ENCODE measurements at places on chromosomes 16 and 17.

GRCh38 chr16:80743273-80743672 lies 61.1 kb downstream of the CDYL2 start:
- no peak for DNase-seq

GRCh38 chr17:43791589-43791988 lies 11.4 kb downstream of the CFAP97D1 start:
- DNase-seq, result no peak

GRCh38 chr17:50853015-50853615 lies 13.0 kb downstream of the TOB1 start:
- DNase-seq, result no peak

DNA sequence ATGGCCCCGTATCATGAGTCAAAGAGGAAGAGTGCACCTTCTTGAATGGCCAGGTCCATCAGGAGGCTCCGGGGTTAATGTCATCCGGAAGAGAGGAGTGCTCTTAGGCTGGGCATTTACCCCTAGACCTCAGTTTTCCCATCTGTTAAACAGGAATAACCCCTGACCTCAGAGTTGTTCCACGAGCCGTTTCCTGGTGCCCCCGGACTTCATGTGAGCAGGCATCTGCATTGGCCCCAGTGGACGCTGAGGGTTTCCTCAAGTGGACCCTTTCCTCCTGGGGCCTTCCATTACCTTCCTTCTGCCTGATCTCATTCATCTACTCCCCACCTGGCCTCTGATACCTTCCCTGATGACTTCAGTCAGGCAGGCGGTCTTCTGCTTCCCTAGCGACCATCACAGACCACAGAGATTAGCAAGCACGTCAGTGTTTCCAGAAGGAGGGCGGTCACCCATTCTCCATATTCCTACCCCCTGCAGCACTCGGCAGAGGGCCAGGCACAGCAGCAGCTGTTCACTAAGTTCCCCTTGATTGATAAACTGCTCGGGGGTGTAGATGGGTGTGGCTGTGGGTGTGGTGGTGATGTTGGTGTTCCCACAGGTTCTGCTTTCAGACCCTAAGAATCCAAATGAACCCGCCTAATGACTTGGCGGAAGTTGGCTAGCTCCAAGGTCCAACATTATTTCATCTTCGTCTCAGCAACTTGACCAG lies 346.6 kb upstream of the TNRC6C start:
- no peak for DNase-seq

DNA sequence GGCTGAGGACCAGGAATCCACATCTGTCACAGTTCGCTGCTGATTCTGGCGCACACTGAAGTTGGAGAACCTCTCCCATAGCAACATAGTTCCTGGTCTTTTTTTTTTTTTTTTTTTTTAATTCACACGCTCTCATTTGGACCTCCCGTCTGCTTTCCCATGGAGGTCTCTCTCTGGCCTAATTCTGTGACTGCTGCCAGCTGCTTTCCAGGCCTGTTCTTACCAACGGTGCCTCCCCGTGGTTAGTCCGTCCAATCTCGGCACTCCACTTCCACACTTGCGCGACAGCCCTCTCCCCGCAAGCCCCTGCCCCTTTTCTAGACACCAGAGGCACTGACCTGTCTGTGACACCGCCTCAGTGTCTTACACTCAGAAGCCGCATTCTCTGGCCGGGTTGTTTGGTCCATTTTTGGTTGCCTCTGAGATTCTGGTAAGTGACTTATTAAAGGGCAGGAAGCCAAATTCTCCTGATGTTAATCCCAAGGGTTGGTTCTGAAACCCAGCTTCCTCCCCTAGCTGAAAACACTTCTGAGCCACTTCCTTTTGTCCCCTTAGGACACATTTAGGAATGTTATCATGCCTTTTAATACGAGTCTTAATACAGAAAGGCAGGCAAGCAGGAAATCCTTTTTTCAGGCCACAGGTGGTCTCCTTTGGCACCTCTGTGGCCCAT lies 1.1 kb upstream of the AKTIP start:
- no peak for DNase-seq

GRCh38 chr17:35350493-35350892 lies 22.9 kb downstream of the SLFN11 start:
- no peak for DNase-seq

- no peak for DNase-seq
Measured at GRCh38 chr16:84710686-84711085, 10.9 kb downstream of the USP10 start.

DNA sequence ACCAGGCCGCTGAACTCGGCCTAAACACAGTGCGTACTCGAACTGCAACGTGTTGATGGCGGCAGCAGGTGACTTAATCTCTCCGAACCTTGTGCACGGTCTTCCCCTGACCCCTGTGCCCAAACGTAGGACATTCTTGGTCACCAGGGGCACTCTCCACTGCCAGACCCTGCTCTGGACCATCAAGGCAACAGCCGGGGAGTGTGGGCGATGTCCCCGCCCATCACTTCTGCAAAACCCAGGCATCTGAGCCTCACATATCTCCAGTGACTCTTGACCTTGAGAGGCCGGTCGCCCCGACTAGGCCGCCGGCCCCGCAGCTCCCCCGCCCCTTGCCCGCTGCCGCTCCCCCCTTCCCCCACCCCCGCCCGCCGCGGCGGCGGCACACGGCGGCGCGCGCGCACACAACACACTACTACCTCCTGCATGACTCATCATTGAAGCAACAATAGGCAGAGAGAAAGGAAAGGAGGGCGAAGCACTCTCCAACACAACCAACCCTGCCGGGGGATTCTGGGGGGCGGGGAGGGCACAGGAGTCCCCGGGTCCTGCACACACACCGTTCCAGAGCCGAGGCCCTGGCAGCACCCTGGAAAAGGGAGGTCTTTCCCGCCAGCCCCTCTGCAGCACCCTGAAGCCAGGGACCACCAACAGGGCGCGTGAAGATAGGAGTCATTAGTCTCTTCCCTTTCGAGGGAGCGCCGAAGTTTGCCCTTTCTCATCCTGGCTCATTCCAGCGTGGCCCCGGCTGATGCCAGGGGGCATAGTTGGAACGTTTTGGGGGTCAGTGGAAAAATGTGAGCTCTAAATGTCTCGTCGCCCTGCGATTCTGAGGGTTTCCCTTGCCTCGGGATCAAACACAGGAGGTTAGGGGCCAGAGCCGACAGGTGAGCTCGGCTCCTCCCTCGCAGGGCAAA lies 1.9 kb downstream of the MNT start:
- DNase-seq, result no peak

GRCh38 chr16:76532188-76532973 lies 255.2 kb downstream of the CNTNAP4 start:
- no peak for DNase-seq

DNA sequence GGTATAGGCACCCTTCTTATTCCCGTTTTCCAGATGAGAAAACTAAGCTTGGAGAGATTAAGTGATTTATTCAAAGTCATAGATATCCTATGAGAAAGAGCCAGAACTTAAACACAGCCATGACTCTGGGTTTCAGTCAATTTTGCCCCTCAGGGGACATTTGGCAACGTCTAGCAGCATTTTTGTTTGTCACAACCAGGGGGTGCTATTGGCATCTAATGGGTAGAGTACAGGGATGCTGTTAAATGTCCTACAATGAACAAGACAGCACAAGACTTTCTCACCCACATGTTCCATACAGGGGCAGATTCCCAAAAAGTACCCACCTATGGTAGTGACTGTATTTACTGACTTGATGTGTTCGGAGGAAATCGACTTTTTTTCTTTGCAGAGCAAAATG lies 4.8 kb upstream of the SHISA9 start:
- no peak for DNase-seq

DNA sequence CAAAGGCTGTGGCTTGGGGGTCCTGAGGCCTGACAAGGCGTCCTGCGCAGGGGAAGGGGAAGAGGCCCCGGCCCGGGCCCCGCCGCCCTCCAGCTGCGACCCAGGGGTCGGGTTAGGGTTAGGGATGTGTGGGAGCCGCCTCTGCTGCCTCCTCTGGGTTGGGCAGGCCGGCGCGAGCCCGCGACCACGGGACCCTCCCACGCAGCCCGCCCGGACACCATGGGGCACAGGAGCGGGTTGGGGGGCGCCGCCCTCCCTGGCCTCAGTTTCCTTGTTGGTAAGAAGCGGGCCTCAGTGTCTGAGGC lies 386 bp downstream of the CIAO3 start:
- no peak for DNase-seq

DNA sequence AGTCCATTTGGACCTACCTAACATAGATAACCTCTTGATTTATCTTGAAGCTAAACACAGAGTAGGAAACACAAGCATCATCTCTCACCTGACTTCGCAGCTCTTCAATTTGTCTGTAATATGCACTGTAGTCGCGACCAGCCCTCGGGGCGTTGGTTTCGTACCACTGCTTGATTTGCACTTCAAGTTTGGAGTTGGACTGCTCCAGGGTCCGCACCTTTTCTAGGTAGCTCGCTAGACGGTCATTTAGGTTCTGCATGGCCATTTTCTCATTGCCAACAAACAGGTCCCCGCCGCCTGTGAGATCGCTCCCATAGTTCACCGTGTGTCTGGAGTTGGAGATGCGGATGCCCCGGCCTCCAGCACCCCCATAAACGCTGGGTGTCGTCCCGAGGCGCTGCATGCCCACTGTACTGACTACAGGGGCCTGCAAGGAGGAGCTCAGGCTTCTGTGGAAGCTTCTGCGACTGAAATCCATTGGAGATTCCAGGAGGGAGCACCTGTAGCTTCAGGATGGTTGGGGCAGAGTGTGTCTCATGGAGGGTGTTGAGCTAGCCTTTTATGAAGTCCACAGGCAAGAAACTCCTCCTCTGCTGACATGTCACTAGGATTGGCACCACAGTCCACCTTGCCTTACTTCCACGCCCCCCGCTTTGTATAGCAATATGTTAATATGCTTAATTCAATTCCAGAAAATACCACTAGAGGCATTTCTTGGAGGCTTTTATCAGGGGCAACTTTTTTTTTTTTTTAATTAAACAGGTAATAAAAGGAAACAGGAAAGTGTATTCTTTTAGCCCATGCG lies at the start of gene KRT20:
Gene KRT20 (minus strand): TSS at position 535 of the 805 bp plus-strand sequence. CDS start 57 bp downstream, at position 478.
- DNase-seq, result no peak

GRCh38 chr17:9050801-9051401 lies 29.6 kb downstream of the NTN1 start:
- DNase-seq, result no peak

DNA sequence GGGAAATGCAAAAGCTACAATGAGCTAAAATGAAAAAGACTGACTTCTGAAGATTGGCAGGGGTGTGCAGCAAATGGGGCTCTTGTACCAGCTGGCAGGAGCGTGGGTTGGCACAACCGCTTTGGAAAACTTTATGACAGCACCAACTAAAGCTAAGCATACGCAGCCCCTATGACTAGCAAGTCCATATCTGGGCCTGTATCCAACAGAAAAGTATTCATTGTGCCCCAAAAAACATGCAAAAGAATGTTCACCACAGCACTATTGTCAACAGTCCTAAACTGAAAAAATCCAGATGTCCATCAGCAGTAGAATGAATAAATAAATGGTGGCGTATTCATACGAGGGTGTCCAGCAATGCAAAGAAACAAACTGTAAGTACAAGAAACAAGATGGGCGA lies 22.6 kb upstream of the ITGA3 start:
- DNase-seq, result no peak

- no peak for DNase-seq
Measured at GRCh38 chr17:17161759-17162158, 44.4 kb downstream of the PLD6 start.

DNA sequence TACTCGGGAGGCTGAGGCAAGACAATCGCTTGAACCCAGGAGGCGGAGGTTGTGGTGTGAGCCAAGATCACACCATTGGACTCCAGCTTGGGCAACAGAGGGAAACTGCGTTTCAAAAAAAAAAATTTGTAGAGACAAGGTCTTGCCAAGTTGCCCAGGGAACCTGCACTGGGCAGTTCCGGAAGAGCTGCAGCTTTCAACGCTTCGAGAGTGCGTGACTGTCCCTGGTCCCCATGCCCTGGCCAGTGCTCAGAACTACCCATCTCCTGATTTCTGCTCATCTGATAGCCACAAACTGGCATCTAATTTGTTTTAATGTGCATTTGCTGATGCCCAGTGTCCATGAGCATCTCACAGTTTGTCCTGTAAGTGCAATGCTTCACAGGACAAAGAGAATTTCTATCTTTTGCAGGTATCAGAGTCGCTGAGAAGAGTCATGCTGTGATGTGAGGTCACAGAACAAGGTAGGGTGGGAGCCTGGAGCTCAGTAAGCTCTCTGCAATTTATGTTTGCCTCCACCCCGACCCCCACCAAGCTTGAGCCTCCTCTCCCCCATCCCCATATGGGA lies 3.9 kb downstream of the ACTG1 start:
- no peak for DNase-seq

DNA sequence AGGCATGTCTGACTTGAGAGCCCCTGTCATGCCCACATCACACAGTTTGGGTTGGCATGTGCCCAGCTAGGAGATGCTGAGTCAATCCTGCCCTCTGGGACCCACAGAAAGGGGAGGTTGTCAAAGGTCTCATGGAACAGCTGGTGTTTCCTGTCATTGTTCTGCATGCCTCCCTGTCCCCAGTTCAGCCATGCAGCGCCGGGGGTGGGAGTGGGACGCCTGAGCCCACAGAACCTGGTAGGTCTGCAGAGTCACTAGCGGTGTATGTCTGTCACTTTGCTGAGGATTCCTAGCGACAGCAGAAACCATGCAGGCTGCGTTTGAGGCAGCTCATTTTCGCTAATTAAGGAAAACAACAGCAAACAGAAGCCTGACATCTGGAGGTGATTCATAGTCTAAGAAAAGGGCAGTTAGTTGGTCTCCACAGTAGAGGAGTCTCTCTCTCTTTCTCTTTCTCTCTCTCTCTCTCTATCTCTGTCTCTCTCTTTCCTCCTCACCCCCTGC lies 19.6 kb upstream of the CCL1 start:
- DNase-seq, result no peak

GRCh38 chr16:54411544-54411943 lies 125.0 kb upstream of the IRX3 start:
- no peak for DNase-seq

GRCh38 chr17:7113273-7114071 lies 1.1 kb downstream of the ASGR2 start:
- DNase-seq, result no peak

DNA sequence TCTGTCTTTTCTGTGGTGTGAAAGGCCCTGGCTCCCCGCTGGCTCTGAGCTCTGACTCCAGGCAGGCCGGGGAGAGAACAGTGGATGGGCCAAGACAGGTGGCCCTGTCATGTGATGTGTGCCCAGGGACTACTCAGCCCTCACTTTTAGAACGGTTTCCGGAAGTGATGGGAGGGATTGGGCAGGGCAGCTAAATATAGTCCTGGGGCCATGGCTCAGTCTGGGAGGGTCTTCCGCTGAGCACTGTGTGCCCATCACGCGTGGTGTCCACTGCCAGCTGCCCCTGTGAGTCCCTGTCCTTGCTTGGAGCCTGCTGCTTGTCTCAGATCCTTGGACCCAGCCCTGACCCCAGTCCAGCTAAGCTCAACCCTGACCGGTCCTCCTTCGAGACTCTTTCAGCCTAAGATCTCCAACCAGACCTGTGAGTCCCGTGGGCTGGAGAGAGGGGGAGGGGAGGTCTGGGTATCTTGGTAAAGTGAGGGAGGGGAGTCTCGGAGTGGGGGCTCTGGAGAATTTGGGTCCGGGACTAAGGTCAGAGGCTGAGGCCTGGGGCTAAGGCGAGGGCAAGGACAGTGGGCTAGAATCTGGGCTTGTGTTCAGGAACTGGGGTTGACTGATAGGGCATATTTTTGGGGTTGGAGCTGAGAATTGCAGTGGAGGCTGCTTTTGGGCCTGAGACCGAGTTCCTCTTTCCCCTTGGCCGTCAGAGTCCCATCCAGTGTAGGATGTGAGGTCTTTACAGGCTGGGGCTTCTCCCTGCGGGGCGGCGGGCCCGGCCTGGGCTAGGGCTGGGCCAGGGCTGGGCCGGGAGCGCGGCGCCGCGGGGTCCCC lies at the start of gene TRIM72:
Gene TRIM72 (plus strand): TSS at position 243 of the 831 bp plus-strand sequence. CDS start 620 bp downstream, outside the sequence.
- DNase-seq, result no peak

GRCh38 chr17:82849076-82849945 lies 9.5 kb upstream of the ZNF750 start:
- DNase-seq, result no peak

Data from stimulated activated CD8-positive, alpha-beta memory T cell treated with anti-CD3 and anti-CD28 coated beads, Interleukin-2, amount 100 ng/mL, for 1 hour (primary cell).